ENCODE measurements at places on chromosomes 13 and 19.

- no peak for DNase-seq
These were observed 12.5 kb downstream of the EPN1 start for GRCh38 chr19:55687281-55688201.

- DNase-seq = no peak
These were observed 402.4 kb downstream of the EFNB2 start for GRCh38 chr13:106133025-106133424.

DNA sequence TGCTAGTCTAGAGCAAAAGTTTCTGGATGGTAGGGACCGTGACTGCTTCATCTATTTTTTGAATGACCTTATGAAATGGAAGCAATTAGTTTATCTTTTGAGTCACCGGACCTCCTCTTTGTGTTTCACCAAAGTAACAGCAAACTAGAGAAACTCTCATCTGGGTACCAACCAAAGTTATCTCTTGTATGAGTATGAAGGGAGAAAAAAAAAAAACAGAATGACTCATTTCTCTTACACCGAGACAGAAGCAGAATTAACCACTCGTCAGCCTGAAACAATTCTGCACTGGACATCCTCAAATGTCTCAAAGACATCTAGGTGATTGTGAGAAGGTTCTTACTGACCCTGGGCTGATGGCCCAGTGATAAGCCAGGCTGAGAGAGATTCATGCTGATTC, 18.3 kb downstream of the ZNF100 start:
- DNase-seq = no peak

GRCh38 chr19:32718286-32718685, 1.3 kb upstream of the TDRD12 start:
- no peak for DNase-seq

DNA sequence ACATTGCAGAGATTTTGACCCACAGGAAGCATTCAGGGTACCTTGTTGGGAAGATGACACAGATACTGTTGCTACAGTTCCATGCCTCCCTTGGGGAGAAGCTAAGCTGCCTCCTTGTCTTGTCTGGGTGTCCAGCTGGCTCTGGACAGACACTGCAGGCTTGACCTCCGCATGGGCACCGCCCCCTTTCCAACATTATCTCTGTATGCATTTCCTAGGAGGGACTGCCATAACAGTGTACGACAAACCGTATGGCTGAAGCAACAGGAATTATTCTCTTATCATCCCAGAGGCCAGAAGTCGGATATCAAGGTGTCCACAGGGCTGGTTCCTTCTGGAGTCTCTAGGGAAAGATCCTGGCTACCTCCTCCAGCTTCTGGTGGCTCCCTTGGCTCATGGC, 67.0 kb upstream of the USE1 start:
- DNase-seq = no peak

DNA sequence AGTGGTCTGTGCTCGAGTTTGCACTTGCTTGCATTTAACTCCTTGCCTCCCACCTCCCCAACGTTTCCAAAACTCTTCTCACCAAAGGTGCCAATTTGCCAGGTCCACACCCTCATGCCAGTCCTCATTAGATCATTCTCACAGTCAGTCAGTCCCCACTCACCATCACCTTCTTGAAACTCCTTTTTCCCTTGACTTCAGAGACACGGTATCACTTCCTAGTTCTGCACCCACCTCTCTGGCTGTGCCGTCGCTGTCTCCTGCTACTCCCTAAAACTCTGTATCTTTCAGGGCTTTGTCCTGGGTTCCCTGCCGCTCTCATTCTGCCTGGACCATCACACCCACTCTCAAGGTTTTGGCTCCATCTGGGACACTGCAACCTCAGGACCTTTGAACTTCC, 19.6 kb downstream of the OLFM2 start:
- no peak for DNase-seq

GRCh38 chr19:35781650-35782049, 6.3 kb downstream of the ARHGAP33 start:
- DNase-seq = no peak

DNA sequence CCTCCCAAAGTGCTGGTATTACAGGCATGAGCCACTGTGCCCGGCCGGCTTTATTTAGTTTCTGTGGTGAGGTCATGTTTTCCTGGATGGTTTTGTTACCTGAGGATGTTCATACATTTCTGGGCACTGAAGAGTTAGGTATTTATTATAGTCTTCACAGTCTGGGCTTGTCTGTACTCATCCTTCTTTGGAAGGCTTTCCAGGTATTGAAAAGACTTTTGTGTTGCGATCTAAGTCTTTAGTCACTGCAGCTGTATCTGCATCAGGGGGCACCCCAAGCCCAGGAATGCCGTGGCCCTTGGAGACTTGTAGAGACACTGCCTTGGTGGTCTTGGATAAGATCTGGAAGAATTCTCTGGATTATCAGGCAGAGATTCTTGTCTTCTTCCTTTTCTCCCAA, 12.8 kb downstream of the BLOC1S3 start:
- DNase-seq = no peak

All from stimulated activated CD8-positive, alpha-beta memory T cell treated with anti-CD3 and anti-CD28 coated beads, Interleukin-4, amount 100 ng/mL, for 1 hour (primary cell).